Aorta (tissue), 5 donors: ENCODE measurements at places on chromosomes 5 and 9. TPM values are rescaled to one million over a fixed set of nuclear protein-coding genes. Genes with fewer than 3 reads are reported as not detected.

Gene IFNA2
- not detected for total RNA-seq

Gene FCN2
- total RNA-seq: 0.32 TPM

Gene SOX30
- not detected for total RNA-seq

Gene TRAPPC13
- total RNA-seq: 19.1 TPM

Gene MRPS27
- total RNA-seq: 42.1 TPM

DNA sequence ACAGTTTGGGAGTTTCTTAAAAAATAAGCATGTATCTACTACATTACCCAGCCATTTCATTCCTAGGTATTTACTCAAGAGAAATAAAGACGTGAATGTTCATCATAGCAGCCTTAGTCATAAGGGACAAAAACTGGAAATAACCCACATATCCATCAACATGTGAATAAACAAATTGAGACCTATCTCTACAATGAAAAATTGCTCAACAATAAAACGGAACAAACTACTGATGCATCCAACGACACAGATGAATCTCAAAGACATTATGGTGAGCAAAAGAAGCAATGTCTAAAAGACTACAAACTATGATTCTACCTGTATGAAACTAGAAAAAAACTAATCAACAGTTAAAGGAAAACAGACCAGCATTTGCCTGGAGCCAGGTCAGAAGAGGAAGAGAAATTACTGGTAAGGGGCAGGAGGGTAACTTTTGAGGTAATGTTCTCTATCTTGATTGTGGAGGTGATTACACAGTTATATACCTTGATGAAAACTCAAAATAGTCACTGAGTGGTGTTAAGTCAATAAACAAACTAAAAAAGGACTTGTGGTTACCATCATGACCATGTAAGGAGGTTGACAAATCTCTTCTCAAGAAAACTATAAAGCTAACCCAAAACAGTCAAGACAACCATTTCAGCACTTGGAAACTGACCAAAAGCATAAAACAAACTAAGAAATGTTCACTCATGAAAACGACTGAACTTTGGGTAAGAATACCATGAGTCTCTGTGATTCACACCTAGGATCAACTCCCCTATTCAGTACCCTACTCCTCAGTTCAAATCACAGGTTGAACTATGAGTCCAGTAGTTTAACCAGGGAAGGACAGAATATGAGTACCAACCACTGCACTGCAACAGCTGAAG is 10.4 kb downstream of the UIMC1 start:
- H3K27ac ChIP-seq: no peak overlapping the region
- no peak for DNase-seq
- H3K27me3 ChIP-seq: no peaks in the 10 kb centered on the region

- no peak overlapping the region for H3K27ac ChIP-seq
- H3K27me3 ChIP-seq: no peaks in the 10 kb centered on the region
- no peaks in the 10 kb centered on the region for H3K4me1 ChIP-seq
These were observed 20.5 kb downstream of the THBS4 start for GRCh38 chr5:80055491-80056170.

DNA sequence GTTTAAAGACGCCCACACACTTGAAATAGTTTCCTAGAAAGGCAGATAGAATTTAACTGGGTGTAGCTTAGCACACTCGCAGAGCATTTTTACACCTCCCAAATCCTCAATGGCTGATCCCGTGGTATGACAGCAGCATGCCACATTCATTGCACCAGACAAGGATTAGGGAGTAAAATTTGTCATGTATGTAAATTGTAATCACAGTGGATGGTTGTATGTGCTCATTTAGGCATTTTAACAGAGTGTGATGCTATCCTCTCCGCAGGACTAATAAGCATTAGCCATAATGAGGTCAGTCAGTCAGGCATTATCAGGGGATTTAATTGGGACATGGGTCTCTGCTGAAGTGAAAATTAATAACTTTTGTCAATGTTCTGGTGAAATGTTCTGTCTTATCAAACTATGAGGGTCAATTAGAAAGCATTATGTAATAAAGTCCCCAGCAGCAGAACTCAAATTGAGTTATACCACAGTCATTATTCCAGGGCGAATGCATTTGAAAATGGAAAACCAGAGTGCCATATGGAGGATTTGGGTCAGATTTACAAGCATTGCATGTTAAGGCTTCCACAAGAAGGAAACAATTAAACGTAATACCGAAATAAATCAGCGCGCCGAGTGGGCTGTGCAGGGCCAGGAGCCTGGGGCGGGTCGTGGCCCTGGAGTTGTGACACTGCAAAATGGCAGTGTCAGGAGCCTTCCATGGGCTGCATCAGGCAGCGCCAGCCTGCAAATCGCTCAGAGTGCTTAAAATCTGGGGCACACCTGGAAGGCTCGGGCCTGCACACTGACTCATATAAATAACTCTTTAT is 602.2 kb downstream of the BNC2 start:
- H3K4me3 ChIP-seq: no peak overlapping the region
- no peak overlapping the region for H3K27ac ChIP-seq
- H3K27me3 ChIP-seq: no peaks in the 10 kb centered on the region
- no peaks in the 10 kb centered on the region for H3K4me1 ChIP-seq
- DNase-seq: no peak
- H3K36me3 ChIP-seq: no peaks in the 10 kb centered on the region

DNA sequence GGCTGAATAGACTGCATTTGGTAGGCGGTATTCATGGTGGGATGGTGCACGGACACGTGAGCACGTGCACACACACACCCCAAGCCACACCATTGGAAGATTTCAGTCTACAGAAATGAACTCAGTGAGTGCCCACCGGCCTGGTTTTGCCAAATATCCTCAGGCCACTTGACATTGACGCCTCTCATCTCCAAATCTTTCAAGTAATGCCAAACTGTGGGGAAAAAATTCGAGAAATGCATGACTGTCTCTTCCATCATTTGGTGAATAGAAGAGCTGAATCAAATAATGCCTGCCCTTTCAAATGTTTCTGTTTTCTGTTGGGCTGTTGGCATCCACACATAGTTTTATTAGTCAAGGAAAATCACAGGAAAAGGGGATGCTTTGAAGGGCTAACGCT is 182.3 kb upstream of the EFNA5 start:
- no peaks in the 10 kb centered on the region for H3K36me3 ChIP-seq
- no peak overlapping the region for H3K27ac ChIP-seq
- H3K27me3 ChIP-seq: no peaks in the 10 kb centered on the region
- H3K4me3 ChIP-seq: no peak overlapping the region
- H3K4me1 ChIP-seq: no peaks in the 10 kb centered on the region
- no peak for DNase-seq

GRCh38 chr5:53133020-53133419 is 23.5 kb upstream of the MOCS2 start:
- no peaks in the 10 kb centered on the region for H3K36me3 ChIP-seq
- no peaks in the 10 kb centered on the region for H3K4me1 ChIP-seq
- H3K27me3 ChIP-seq: no peaks in the 10 kb centered on the region

DNA sequence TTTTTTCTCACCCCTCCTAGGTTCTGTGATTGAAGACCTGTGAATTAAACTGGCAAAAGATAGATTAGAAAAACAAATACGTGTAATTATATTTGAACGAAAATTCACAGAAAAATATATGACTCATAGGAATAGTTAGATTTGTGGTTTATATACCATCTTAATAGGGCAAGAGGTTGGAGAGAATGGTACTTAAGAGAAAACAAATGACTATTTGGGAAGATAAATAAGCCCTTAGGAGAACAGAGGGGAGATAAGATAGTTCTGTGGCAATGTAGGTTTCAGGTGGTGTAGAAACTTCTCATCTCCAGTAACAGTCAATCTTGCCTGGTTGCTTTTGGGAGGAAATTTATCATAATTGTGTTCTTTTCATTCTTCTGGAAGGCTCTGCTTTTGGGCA is 122.0 kb downstream of the PRDM9 start:
- DNase-seq: no peak
- H3K27me3 ChIP-seq: no peaks in the 10 kb centered on the region
- H3K4me1 ChIP-seq: no peaks in the 10 kb centered on the region
- no peak overlapping the region for H3K27ac ChIP-seq
- H3K36me3 ChIP-seq: no peaks in the 10 kb centered on the region

DNA sequence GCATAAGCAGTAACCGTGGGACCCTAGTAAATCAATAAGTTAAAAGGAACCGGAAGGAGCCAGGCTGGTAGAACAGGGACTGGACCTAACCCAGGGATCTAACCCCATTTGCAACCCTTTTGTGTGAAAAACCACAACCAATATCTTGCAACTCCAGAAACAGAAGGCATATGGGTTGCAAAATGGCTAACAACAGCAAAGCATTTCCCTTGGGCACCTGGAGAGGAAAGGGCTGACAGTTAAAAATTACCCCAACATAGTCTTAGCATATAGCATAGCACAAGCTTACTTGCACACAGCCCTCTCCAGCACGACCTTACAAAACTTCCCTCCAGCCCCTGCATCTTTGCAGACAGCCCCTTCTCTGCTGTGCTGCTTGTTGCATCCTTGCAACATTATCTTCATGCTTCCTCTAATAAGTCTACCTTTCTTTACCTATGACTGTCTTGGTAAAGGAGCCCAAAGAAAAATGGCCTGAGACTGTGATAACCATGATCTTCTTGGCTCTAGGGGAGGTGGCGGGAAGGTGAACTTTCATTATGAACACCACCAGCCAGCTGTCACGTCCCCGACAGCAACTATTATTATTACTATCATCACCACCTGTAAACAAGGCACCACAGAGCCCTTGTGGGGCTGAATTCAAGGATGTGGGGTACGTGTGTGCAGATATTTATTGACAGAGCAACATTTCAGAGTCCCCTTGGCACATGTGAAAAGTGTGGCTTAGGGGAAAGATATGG is 49.8 kb downstream of the PRRC1 start:
- no peak for DNase-seq
- no peaks in the 10 kb centered on the region for H3K36me3 ChIP-seq
- H3K27ac ChIP-seq: no peak overlapping the region
- no peaks in the 10 kb centered on the region for H3K4me1 ChIP-seq

GRCh38 chr5:78269088-78269703 is 25.3 kb downstream of the AP3B1 start:
- no peaks in the 10 kb centered on the region for H3K4me1 ChIP-seq
- no peak overlapping the region for H3K4me3 ChIP-seq
- H3K27ac ChIP-seq: no peak overlapping the region
- no peak for DNase-seq
- no peaks in the 10 kb centered on the region for H3K36me3 ChIP-seq
- H3K27me3 ChIP-seq: no peaks in the 10 kb centered on the region

DNA sequence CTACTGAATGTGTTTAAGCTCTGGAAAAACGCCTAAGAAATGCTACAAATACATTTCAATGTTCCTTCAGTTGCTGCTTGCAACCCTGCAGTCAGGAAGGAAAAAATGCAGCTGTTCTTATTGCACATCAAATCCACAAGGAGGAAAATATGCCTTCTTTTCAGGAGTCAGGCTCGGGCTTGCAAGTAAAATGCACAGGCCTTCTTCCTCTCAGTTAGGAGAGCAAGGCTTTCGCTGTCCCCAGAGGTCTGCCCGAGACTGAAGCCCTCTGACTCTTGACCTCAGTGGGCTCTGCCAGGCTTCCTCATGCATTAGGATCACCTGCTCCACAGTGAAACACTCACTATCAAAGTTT is 899 bp upstream of the SHC3 start:
- H3K4me1 ChIP-seq: no peaks in the 10 kb centered on the region
- DNase-seq: no peak
- H3K36me3 ChIP-seq: no peaks in the 10 kb centered on the region
- no peaks in the 10 kb centered on the region for H3K27me3 ChIP-seq

DNA sequence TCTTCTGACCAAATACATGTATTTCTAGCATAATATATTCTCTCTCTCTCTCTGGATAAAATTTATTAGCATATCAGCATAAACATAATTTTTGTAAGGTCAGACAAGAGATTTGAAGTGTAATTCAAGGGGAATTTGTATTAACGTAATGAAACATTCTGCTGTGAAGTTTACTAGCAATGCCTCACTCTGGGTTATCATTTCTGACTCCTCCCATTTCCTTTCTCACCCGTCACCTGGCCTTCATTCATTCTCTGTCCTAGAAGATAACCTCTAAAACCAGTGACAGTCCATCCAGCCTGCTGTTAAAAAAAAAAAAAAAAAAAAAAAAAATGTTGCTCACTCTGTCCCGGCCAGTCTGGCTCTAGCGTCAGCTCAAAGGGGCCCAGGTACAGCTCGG is 27.1 kb downstream of the GRAMD2B start:
- no peaks in the 10 kb centered on the region for H3K27me3 ChIP-seq
- peaks cover 2% of the 10 kb centered on the region for H3K36me3 ChIP-seq
- DNase-seq: no peak
- H3K27ac ChIP-seq: no peak overlapping the region
- H3K4me1 ChIP-seq: peaks cover 4% of the 10 kb centered on the region
- H3K4me3 ChIP-seq: no peak overlapping the region

GRCh38 chr5:95960667-95961616 is 709 bp downstream of the ELL2 start:
- no peaks in the 10 kb centered on the region for H3K36me3 ChIP-seq
- H3K27me3 ChIP-seq: no peaks in the 10 kb centered on the region
- peak overlapping the region; percentile 79 for H3K4me3 ChIP-seq
- DNase-seq: peak; percentile 92
- H3K27ac ChIP-seq: peak overlapping the region; percentile 94

GRCh38 chr5:120538644-120539043 is 74.5 kb downstream of the PRR16 start:
- H3K4me1 ChIP-seq: peaks cover 5% of the 10 kb centered on the region
- H3K36me3 ChIP-seq: no peaks in the 10 kb centered on the region
- no peak overlapping the region for H3K4me3 ChIP-seq
- DNase-seq: no peak
- no peak overlapping the region for H3K27ac ChIP-seq

GRCh38 chr9:123753016-123753415 is 176.9 kb downstream of the DENND1A start:
- H3K36me3 ChIP-seq: peaks cover 10% of the 10 kb centered on the region
- no peaks in the 10 kb centered on the region for H3K4me1 ChIP-seq
- no peak overlapping the region for H3K4me3 ChIP-seq

DNA sequence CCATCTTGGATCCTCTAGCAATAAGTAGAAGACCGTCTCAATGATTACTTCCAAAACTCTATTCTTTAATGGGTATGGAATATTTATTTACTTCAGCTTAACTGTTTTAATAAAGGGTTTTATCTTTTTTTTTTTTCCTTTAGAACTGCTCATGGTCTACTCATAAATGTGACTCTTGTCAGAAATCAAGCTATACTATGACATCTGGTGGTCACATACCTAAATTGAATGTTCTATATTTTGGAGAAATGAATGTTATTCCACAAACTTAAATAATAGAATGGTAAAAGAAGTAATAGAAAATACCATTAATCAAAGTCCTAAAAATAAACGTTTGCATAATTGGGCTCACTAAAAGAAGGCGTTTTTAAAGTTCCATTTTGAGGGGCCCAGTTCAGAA is 131.2 kb upstream of the PLCXD3 start:
- no peak overlapping the region for H3K27ac ChIP-seq
- peaks cover 2% of the 10 kb centered on the region for H3K4me1 ChIP-seq
- H3K4me3 ChIP-seq: no peak overlapping the region

DNA sequence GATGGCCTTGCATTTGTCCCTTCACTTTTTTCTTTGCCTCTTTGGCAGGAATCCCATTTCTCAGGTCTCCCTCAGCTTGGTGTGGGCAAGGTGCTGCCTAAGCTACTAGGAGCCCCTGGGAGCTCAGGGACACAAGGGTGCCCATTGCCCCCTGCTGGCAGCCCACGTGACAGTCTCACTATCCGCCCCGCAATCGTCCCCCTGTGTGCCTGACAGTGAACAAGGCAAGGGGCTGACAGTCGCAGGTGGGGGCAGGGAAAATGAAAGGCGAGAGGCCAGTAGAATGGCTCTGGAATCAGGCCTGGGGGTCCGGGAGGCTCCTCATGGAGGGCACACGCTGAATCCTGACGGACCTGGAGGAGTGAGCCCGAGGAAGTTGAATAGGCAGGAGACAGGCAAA is 2.0 kb upstream of the PCDH12 start:
- H3K27me3 ChIP-seq: no peaks in the 10 kb centered on the region
- H3K36me3 ChIP-seq: no peaks in the 10 kb centered on the region
